ENCODE measurements at places on chromosomes 5 and 9.

DNA sequence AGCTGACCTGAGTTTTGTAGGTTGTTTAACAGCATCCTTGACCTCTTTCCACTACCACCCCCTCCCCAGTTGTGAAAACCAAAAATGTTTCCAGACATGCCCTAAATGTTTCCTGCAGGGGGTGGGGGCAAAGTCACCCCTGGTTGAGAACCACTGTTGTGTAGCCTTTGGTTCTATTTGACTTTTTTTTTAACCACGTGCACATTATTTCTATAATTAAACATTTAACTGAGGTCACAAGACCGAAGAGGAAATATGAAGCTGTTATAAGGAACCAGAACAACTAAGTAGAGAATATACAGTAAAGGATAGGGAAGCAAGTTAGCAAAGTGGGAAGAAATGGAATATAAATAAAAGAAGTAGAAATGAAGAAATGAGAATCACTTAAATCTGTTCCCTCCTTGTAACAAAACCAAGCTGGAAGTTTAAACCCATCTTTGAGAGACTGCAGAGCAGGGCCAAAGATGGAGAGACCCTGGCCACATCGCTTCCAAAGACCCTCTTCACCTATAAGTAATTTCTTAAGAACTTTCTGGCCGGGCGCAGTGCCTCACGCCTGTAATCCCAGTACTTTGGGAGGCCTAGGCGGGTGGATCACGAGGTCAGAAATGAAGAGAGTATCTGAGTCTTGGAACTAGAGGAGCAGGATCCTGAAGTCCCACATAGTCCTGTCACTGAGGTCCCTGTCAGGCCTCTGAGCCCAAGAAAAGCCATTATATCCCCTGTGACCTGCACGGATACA is 14.4 kb downstream of the SIT1 start:
- no peak for DNase-seq

GRCh38 chr9:121317737-121318630 is 50.0 kb downstream of the GSN start:
- no peak for DNase-seq

- peak; percentile 68 for DNase-seq
These were observed 3.0 kb upstream of the FUT7 start for GRCh38 chr9:137034709-137035506.

DNA sequence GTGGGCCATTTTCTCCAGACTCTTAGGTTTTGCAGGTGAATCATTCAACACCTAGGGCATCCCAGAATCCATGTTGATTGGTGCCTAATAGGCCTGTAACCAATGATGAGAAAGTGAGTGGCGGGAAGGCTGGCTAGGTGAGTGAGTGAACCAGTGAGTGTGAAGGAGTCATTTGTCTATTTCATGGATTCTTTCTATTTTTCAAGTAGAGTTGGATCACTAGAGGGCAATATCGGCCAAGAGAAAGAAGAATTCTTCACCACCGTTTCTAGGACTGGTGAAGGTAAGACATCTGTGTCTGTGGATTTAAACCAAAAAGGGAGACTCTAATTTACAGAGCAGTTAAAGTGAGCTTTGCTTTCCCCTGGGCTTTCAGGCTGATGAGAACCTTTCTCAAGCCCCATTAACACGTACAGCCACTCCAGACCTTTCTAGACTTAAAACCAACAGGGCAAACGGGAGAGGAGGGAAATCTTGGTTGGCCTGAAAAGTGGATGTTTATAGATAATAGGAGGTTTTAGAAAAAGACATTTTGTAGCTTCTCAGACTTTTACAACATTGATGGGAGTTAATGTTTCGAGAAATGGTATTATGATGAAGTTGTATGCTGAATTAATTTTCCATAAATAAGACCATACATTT is 114.3 kb upstream of the IL12B start:
- no peak for DNase-seq

- DNase-seq: no peak
These were observed 1.1 kb downstream of the RICTOR start for GRCh38 chr5:39072925-39073766.

DNA sequence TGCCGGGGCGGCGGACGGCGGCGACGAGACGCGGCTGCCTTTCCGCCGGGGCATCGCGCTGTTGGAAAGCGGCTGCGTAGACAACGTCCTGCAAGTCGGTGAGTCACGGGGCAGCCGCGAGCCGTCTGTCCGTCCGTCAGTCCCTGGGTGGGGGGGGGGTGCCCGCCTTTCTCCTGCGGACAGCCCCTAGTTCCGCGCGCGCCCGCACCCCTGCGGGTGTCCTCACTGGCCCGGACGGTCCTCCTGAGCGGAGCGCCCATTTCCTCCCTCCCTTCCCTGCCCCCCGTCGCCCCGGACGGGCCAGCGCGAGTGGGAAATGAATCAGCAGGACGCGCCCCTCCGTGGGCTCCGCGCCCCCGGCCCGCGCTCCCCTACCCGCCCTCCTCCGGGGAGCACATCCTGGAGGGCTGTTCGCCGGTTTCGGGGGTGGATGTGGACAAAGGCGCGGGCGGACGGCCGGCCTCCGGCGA is 828 bp downstream of the ZSWIM6 start:
- no peak for DNase-seq

DNA sequence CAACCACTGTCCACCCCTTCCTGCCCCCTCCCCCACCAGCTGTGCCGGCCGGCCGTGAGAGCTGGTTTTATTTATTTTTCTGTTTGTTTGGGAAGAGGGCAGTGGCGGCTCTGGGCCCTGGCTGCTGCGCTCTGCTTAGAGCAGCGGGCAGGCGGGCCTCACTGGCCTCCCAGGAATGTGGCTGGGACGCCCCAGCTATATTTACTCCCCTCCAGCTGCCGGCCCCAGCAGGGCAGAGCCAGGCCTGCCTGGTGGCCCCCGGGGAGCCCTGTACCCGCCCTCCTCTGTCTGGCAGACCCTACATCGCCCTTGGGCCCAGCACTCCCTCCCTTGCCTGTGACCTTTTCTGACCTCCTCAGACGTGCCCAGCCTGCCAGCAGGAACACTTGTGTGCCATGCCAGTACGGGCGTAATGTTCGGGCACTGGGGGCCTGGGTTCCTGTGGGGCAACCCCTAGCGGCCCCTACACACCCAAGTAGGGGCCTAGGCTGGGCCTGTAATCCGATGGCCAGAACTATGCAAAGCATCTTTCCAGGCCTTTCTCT is 7.7 kb downstream of the CXXC5 start:
- no peak for DNase-seq

GRCh38 chr5:58493141-58493540 is 1.9 kb downstream of the GAPT start:
- DNase-seq: no peak

- peak; percentile 6 for DNase-seq
These were observed 22.0 kb upstream of the WNK2 start for GRCh38 chr9:93161786-93162562.

Data from anterior cingulate cortex (tissue), 58 donors.